Colonic mucosa (tissue), 4 donors: ENCODE measurements at places on chromosomes 3 and 15. TPM values are rescaled to one million over a fixed set of nuclear protein-coding genes. Genes with fewer than 3 reads are reported as not detected.

GRCh38 chr3:58175187-58175436 is 35.7 kb downstream of the DNASE1L3 start:
- DNase-seq, result no peak

DNA sequence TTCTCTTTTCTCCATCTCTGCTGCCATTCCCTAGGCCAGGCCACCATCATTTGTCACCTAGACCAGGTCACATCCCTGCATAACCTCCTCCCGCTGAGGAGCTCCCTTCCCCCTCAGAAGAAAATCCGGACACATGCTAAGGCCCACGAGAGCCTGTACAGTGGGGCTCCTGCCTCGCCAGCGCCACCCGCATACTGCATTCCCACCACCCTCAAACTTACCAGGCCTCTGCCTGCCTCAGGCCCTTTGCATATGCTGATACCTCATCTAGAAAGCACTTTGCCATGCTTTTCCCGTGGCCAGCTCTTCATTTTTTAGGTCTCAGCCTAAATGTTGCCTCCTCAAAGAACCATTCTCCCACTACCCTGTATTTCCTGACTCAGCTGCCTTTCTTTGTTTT is 220.1 kb upstream of the CTDSPL start:
- no peak for DNase-seq

DNA sequence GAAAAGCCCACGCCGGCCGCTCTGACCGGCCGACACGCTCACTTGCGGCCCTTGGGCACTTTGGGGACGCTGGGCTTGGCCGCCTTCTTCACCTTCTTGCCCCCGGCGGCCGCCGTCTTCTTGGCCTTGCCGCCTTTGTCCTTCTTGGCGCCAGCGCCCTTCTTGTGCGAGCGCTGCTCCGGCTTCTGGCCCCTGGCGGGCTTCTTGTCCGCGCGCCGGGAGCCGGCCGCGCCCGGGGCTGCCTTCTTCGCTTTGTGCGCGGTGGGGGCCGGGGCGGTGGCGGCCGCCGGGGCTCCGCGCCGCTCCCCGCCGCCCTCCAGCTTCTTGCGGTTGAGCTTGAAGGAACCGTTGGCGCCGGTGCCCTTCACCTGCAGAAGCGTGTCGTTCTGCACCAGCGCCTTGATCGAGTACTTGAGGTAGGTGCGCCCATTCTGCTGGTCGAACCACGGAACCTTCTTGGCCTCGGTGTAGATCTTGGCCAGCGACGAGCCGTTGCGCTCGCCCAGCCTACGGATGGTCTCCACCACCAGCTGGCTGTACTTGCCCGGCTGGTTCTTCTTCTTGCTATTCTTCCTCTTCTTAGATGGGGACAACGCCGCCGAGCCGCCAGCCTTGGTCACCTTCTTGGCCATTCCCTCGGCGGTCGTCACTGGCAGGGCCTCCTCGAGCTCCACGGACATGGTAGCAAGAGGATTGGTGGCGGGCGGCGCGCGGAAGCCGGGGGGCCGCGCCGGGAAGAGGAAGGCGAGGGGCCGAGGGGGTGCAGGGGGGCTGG is 36.7 kb downstream of the HMCES start:
- DNase-seq, result peak; percentile 44

DNA sequence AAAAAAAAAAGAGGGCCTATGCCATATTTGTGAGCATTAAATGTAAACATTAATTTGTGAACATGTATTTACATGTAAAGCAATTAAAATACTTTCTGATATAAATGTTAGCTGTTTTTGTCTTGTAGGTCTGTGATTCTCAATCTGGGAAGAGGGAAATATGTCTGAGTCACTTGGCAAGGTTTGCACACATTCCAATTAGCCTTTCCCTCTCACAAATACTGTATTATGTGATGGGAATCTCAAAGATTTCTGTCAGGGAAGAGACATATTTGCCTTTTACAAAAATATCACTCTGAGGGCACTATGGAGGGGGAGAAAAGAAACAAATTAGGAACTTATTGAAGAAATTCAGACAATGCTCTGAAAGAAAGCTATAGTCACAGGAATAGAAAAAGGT is 483.6 kb downstream of the GBE1 start:
- no peak for DNase-seq

DNA sequence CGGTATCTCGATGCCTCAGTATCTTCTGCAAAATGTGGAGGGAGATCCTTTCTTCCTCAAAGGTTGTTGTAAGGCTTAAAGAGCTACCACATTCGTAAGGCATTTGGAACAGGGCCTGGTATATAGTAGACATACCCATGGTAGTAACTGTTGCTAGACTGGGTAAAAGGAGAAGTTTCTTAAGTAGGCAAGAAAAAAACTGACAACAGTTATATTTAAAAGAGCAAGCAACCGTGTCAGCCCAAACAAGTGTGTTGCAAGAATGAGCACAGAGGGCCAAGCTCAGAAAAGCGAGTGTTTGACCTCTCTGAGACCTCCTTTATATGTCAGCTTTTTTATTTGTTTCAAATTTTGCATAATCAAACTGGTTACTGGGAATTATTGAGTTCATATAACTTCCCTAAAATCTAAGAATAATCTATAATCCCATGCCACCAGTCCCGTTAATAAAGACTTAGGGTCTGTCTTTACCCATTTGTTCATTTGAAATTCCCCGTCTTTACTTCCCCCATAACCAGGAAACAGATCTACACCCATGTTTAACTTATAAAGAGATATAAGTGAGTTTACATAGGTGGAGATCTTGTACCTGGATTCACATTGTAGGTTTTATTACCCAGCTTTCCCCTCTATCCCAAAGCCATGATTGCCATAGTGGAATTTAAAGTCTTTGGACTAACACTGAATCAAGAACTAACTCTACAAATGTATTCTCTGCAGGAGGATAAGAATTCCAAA is 7.3 kb downstream of the B3GNT5 start:
- peak; percentile 30 for DNase-seq

DNA sequence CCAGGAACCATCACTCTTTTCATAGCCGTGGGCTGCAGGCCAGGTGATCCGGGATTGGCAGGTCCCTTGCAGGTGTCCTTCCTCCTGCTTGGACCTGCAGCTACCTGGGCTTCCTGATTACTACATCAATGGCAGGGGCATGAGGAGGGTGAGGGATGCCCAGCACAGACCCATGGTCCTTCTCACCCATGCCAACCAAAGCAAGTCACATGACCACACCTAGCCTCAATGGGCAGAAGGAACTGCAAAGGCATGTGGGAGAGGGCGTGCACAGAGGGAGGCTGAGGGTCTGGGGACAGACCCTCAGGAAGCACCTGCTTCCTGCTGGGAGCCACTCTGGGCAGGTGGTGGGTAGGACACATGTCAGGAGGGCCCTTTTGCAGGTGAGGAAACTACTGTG is 105.2 kb downstream of the NUP210 start:
- no peak for DNase-seq

GRCh38 chr15:90889736-90890456 is 5.6 kb downstream of the FES start:
- no peak for DNase-seq

- DNase-seq, result no peak
Observed at GRCh38 chr3:60573494-60573893, 677.8 kb downstream of the FHIT start.

NR2E3 gene
- 0.35 TPM for total RNA-seq

RGMA gene
- total RNA-seq, result 12.4 TPM

CD96 gene
- total RNA-seq, result 2.8 TPM
